ENCODE measurements at places on chromosomes 16 and 17.

DNA sequence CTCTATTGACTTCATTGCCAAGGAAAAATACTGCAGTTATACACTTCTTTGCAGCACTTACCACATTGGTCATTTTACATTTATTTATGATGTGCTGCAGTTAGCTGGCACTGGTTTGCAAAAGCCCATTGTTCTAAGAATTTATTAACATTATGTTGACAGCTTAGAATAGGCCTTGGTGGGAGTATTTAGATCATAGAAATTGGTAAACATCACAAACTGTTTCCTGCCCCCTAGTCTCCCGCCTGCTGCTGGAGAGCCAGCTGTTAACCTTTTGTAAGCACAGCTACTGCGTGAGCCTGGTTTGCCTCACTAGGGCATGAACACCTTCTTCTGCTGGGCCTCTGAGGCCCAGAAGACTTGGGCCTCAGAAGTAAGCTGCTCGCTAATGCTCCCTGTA is 651.4 kb upstream of the GOT2 start:
- no peak for DNase-seq

- DNase-seq: no peak
Measured at GRCh38 chr16:60181536-60181935, 1447.4 kb upstream of the GOT2 start.

DNA sequence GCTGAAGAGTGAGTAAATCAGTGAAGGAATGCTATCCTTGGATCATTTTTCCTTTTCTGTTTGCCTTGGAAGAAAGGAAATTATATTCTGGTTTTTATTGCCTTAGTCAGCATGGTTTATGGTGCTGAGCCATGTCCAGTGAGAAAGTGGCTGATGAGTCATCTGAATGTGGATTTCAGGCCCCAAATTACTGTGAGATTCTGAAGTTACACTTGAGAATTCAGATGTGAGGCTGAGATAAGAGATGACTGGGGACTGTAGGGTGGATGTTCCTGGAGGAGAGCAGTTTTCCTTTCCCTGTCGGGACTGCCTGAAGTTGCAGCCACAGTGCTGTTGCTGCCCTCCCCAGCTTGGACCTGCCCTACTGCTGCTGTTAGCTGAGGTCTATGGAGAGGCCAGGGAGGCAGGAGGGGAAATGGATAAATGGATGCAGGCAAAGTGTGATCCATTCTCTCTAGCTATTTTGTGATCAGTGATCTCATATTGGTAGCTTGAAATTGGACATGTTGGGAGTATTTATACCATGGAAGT is 4.2 kb upstream of the MAP3K14 start:
- no peak for DNase-seq

DNA sequence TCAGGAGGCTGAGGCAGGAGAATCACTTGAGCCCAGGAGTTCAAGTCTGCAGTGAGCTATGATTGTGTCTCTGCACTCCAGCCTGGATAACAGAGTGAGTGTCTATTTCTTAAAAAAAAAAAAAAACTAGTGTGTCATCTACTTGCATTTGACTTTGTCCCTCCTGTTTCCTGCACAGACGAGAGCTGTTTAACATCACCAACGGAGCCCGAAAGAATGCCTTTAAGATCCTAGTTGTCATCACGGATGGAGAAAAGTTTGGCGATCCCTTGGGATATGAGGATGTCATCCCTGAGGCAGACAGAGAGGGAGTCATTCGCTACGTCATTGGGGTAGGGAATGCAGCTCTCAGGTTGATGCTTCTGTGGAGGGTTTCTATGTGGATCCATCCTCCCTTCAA is 13.4 kb downstream of the ITGAM start:
- no peak for DNase-seq

GRCh38 chr16:83117810-83118209 is 491.0 kb downstream of the CDH13 start:
- no peak for DNase-seq

DNA sequence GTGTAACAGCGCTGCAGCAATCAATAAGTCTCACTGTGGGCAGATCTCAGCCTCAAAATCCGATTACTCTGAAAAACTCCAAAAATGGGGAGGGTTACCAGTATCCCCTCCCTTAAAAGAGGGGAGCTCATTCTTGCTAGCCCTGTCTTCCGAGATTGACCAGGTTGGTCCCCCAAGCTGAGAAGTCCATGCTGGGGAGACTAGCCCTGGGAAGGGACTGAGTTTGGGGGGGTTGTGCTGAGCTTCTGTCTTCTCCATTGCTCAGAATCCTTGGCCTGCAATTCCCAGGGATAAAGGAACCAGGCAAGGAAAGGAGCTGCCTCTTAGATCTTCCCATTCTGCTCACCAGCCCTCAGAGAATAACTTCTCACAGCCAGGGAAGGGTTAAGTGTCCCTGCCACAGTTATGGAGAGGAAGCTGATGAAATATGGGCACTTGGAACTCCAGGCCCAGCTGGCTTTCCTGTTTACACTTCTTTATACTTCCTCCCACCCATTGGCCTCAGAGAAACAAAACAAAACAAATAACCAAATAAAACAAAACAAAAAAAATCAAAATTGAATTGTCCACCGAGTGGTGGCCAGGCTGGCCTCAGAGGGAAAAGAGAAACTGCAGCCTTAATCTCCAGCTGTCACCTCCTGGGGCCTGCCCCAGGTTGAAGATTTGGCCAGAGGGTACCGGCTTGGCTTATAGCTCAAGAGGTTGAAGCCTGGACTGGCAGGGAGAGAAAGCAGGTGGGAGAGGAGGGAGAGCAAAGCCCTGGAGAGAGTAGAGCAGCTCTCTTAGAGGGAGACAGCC is 2.6 kb downstream of the HOXB3 start:
- DNase-seq: peak; percentile 41

DNA sequence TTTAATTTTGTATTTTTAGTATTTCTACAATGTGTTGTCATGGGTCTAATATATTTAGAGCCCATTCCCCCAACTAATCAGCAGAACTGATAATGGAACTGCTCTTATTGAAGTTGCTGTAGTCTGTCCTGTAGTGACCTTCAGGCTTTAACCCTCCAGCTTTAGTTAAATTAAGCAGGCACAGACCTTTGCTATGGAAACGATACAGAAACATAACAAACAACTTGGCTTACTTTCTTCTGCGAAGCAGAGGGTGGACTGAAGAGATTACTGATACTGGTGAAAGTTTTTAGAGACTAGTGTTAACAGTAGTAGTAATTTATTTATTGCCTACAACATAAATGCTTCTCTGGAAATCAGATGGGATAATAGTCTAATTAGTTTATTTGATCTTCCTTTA is 61.4 kb downstream of the NFATC3 start:
- DNase-seq: no peak

- DNase-seq: no peak
Measured at GRCh38 chr17:56822725-56823124, 11.0 kb downstream of the C17orf67 start.

DNA sequence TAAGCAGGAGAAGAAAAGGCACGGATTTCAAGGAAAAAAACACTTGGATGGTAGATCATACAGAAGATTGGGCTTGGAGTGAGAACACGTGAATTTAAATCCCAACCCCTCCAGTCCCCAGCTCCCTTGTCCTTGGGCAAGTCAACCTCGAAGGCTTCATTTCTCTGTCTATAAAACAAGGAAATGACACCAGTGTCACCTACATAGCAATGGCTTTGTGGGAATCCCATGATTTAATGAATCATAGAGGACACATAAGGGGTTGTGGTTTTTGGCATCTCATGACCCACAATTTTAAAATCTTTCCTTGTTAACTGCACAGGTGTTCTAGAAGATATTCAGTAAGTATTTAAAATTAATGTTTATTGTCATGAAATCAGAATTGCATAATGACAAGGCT is 8.2 kb upstream of the CCL2 start:
- DNase-seq: no peak

DNA sequence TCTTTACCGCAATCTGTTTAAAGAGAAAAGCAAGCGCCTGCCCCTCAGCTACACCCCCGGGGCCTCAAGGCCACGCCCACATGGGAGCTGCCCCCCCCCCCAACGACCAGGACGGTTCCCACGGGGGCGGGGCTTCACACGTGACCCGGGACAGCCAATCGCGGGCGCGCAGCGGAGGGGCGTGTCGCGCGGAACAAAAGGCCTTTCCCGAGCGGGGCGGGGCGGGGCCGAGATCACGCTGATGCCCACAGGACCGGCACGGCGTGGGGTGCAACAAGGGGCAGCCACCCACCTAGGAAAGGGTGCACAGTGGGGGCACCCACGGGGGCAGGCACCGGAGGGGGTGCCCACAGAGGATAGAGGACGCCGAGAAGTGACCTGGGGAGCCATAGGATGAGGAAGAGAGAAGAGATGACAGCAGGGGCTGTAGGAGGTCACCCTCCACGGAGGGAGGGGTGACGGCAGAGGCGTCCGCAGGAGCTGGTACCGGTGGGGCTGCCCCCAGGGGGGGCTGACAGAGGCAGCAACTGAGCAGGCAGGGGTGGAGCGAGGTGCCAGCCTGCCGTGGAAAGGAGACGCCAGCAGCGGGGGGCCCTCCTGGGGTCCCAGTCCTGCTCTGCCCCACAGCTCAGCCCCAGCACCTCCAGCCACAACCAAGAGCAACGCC is 6.2 kb downstream of the UNKL start:
- peak; percentile 90 for DNase-seq

All from NCI-H146 (cell line).